ENCODE measurements at places on chromosomes 2 and 18. TPM values are rescaled to one million over a fixed set of nuclear protein-coding genes. Genes with fewer than 3 reads are reported as not detected.

DNA sequence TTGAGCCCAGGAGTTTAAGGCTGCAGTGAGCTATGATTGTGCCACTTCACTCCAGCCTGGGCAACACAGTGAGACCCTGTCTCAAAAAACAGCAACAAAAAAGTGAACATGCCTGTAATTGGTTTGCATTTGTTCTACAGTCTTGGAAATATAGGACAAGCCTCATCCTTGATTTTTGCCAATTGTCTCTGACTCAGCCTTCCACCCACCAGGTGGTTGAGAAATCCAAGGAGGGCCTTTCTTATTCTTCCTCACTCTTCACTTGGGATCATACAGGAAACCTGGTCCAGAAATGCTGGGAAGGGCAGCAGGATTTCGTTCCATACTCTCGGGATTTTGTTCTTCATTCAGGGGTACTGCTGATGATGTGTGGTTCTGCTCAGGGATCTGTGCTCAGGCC, 94.6 kb downstream of the CDC42EP3 start:
- DNase-seq: no peak

DNA sequence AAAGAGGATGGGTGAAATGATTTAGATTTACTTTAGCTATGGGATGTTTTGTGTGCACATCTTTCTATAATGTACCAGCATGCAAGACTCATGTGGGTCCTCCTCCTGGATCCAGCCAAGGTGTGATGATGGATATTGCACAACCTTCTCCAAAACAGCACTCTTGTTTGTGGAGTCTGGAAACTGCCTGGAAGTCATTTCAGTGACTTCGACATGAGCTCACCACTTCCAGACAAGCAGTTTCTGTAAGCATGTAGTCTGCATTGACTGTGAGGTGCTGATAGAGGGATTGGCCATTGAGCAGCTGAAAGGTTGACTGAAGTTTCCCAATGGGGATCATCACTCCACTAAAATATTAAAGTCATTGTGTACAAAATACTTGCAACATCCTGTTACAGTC, 154.0 kb downstream of the TRIB2 start:
- no peak for DNase-seq

GRCh38 chr2:37779139-37779538, 107.7 kb upstream of the CDC42EP3 start:
- DNase-seq: no peak

- no peak for DNase-seq
Observed at GRCh38 chr2:43107679-43108078, 118.7 kb downstream of the ZFP36L2 start.

DNA sequence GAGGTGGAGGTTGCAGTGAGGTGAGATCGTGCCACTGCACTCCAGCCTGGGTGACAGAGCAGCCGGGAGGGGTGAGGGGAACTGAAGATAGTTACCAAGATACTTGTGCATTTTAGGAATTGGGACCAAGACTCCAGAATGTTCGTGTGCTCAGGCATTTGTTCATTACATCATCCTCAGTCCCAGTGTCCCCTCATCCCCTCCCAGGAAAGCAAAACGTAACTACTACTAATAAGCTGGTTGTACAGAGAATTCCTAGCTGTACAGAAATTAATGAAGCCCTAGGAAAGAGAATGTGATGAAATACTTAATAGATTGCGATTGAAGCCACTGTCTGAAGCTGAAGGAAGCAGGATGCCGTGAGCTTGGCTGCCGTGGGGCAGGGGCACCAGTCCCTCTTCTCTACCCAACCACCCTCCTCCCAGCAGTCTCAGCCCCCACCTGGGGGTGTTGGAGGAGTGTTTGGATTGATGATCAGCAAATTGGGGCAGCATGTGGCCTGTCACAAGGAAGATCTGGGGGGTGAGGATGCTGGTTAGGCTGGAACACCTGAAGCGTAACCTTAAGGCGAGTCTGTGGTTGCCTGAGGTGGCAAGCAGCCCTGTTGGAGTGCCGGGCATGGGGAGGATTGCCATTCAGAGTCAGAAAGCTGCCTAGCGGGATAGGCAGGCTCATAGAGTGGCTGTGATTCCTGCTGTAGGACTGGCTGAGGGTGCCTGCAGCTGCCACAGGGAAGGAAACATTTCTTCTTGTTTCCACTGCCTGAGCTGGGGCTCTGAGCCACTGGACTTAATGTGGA, 140.9 kb downstream of the SH3RF3 start:
- DNase-seq: no peak

The GLI2 gene
- total RNA-seq: 2.3 TPM

DNA sequence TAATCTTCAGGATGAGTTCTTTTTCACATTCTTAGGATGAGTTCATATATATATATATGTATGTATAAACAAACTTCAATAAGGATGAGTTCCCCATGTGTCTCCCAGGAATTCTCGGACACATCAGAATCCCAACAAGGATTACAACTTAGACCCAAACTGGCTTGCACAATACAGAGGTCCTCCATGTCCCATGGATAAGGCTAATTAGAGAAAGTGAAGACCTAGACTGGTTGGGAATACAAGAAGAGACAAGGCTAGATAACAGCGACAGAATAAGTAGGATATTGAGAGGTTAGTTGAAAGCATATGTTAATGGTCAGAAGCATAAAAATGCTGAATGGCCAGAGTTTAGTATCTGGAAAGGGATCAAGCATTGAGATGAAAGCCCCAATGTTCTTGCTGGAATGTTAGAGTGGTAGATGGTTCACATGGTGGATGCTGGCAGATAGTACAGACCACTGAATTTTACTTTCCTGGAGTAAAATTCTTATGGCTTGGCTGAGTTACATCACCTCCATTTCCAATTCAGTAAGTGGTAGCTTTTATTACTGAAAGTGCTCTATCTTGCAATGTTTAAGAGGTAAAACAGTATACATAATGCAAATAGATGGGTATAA, 154.9 kb upstream of the EPHA4 start:
- DNase-seq: no peak

DNA sequence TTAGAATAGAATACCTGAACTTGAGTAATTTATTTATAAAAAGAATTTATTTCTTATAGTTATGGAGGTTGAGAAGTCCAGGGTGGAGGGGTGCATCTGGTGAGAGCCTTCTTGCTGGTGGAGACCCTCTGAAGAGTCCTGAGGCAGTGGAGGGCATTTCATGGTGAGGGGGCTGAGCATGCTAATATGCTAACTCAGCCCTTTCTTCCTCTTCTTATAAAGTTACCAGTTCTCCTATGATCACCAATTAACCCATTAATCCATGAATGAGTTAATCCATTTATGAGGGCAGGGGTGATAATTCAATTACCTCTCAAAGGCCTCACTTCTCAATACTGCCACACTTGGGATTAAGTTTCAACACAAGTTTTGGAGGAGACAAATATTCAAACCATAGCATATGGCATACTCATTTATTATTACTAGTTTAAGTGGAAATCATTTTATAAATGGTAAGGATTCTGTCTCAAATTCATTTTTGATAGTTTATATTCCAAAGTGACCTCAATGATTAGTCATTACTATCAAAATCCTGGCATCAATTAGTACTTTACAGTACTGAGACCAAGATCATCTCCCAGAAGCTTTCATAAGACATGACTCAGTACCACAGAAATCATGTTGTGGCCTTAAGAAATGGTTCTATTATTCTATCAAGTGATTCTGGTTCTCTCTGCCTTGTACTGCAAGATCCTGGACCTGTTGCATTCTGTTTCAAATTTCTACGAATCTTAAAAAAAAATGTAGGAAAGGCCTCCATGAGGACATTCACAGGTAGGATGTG, 5.5 kb downstream of the ZNF396 start:
- DNase-seq: no peak

The HOXD1 gene
- 3.7 TPM for total RNA-seq

The ST8SIA5 gene
- 71.6 TPM for total RNA-seq

- no peak for DNase-seq
Observed at GRCh38 chr2:74293191-74293991, 49.8 kb downstream of the SLC4A5 start.

DNA sequence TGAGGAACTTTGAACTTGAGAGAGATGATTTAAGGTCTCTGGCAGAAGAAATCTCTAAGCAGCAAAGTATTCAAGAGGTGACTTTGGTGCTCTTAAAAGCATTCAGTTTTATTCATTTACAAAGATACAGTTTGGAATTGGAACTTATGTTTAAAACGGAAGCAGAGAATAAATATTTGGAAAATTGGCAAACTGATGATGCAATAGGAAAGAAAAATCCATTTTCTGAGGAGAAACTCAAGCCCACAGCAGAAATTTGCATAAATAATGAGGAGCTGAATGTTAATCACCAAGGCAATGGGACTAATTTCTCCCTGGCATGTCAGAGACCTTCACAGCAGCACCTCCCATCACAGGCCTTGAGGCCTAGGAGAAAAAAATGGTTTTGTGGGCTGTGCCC, 1022.5 kb upstream of the CHAC2 start:
- no peak for DNase-seq
